Suprapubic skin (tissue), 4 donors: ENCODE measurements at places on chromosomes 3 and 15. TPM values are rescaled to one million over a fixed set of nuclear protein-coding genes. Genes with fewer than 3 reads are reported as not detected.

LRRC31 gene
- not detected for total RNA-seq

GRCh38 chr15:91872356-91873137, 19.0 kb downstream of the SLCO3A1 start:
- H3K4me1 ChIP-seq: peaks cover 34% of the 10 kb centered on the region
- no peaks in the 10 kb centered on the region for H3K36me3 ChIP-seq
- no peak for DNase-seq
- H3K27me3 ChIP-seq: no peaks in the 10 kb centered on the region

DNA sequence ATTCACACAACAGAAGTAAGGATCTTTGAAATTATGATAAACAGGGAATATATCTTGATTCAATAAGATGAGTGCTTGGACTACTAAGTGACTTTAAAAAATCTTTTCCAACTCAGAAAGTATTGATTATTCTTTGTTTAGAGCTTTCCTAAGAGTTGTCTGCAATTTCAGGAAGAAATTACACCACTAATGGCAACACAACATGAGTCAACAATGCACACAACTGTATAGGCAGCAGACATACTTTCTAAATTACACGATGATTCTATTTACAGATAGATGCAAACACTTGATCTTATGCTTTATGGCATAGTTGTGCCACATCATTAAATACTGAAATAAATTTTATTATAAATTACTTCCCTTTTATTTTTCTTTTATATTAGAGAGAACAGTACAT, 4.4 kb downstream of the NAA50 start:
- H3K4me1 ChIP-seq: peaks cover 71% of the 10 kb centered on the region
- DNase-seq: no peak
- H3K36me3 ChIP-seq: no peaks in the 10 kb centered on the region

RTP3 gene
- not detected for total RNA-seq

DNA sequence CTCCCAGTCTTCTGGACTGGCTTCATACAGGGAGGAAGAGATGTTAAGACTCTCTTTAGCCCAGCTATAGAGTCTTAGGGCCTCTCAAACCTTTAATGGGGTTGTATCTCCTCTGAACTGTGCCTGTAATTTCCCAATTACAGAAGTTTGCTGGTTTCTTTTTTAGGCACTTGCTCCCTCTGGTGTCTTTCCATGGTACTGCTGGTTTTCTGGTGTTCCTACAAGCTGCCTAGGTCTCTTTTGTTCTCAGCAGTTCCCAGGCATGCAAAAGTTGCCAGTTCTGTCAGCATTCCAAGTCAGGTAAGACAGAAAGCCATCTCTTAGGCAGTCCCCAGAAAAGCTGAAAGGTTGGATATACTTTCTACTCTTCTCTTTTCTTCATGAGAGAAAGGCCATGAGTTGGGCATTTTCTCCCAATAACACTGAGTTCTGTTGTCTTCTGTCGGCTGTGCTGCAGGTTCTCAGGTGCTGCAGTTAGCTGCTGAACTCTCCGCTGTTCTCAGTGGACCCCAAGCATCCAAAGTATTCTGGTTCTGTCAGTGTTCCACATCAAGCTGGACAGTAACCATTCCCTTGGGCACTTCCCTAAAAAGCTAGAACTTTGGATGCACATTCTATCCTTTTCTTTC, 54.4 kb upstream of the EHHADH start:
- no peak for DNase-seq
- H3K4me1 ChIP-seq: no peaks in the 10 kb centered on the region
- H3K27me3 ChIP-seq: no peaks in the 10 kb centered on the region

AMT gene
- total RNA-seq: 2.2 TPM

GRCh38 chr3:62527474-62527873, 154.1 kb upstream of the FEZF2 start:
- no peaks in the 10 kb centered on the region for H3K36me3 ChIP-seq
- H3K27me3 ChIP-seq: no peaks in the 10 kb centered on the region
- no peaks in the 10 kb centered on the region for H3K4me1 ChIP-seq
- H3K27ac ChIP-seq: no peak overlapping the region
- DNase-seq: no peak

ATP6V1A gene
- 59.5 TPM for total RNA-seq

SEMA6D gene
- total RNA-seq: 6.3 TPM

GRCh38 chr15:55707951-55708350, 35.0 kb downstream of the PRTG start:
- no peak overlapping the region for H3K27ac ChIP-seq
- no peaks in the 10 kb centered on the region for H3K27me3 ChIP-seq
- no peaks in the 10 kb centered on the region for H3K4me1 ChIP-seq
- DNase-seq: no peak
- H3K36me3 ChIP-seq: no peaks in the 10 kb centered on the region

DNA sequence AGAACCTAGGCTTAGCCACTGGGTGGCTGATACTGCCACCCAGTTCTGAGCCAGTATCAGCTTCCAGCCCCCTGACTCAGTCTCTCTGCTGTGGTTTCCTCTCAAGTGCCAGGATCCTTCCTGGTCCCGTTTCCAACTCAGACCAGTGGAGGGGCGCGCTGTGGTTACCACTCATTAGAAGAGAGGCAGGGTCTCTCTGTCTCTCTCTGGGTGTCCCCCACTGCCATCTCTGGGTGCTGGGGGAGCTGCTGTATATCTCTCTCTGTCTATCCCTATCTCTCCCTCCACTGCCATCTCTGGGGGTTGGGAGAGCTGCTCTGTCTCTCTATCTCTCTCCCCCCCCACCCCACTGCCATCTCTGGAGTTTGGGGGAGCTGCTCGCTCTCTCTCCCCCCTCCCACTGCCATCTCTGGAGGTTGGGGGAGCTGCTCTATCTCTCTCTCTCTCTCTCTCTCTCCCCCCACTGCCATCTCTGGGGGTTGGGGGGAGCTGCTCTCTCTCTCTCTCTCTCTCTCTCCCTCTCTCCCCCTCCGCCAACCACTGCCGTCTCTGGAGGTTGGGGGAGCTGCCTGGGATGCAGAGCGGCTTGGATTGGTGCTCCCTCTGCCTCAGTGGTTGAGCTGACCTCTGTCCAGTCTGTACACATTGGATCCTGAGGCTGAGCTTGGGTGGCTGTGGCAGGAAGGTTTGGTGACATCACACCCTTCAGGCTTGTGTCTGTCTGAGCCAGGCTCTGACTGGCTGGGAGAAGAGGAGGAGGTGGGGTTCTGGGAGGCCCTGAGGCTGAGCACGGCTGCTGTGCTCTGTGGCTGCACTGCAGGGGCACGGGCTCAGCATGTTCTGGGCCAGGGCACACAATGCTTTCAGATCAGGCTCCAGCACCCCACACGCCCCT, 98.9 kb downstream of the APBA2 start:
- no peak overlapping the region for H3K27ac ChIP-seq
- H3K4me1 ChIP-seq: peaks cover 3% of the 10 kb centered on the region
- no peak for DNase-seq

FOXB1 gene
- not detected for total RNA-seq

GRCh38 chr3:179292450-179292849, 30.4 kb upstream of the ZNF639 start:
- H3K27ac ChIP-seq: no peak overlapping the region
- H3K36me3 ChIP-seq: no peaks in the 10 kb centered on the region
- no peak overlapping the region for H3K4me3 ChIP-seq
- DNase-seq: no peak

GRCh38 chr15:100931143-100931890, 12.2 kb downstream of the LRRK1 start:
- no peak for DNase-seq
- peaks cover 21% of the 10 kb centered on the region for H3K4me1 ChIP-seq
- no peak overlapping the region for H3K27ac ChIP-seq
- H3K36me3 ChIP-seq: peaks cover 4% of the 10 kb centered on the region

DNA sequence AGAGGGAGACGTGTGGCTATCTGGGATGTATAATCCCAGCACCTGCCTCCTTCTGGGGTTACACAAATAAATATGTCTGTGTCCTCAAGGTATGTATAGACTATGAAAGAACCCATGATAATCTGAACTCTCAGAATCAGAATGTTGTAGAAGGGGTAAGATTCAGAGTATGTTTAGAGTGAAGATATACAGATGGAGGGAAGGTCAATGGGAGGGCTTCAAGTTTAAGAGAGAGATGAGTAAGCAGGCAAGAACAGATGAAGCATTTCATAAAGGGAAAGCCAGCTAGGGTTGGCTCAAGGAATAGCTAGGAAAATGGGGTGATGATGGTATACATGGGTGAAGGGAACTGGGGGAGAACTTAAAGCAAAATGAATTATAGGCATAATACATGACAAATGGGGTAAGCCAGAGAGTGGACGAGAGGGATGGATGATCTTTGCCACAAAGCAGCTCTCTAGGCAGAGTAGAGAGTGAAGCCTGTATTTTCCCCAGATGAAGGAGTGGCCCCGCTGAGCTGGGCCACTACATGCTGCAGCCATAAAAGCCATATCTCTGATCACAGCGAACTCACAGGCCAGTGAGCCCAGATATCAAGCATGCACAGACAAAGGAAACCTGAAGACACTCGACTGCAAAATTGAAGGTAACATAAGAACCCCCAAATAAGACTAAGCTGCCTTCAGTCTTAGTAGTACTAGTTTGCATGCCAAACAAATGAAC, 15.9 kb upstream of the ZBTB38 start:
- no peak overlapping the region for H3K4me3 ChIP-seq
- no peak overlapping the region for H3K27ac ChIP-seq
- H3K36me3 ChIP-seq: no peaks in the 10 kb centered on the region
- no peaks in the 10 kb centered on the region for H3K4me1 ChIP-seq

ACAD9 gene
- total RNA-seq: 131 TPM

- no peaks in the 10 kb centered on the region for H3K27me3 ChIP-seq
- DNase-seq: no peak
- no peaks in the 10 kb centered on the region for H3K4me1 ChIP-seq
- no peak overlapping the region for H3K4me3 ChIP-seq
- no peak overlapping the region for H3K27ac ChIP-seq
Observed at GRCh38 chr15:80431635-80432344, 27.6 kb downstream of the ARNT2 start.

EFHB gene
- total RNA-seq: 0.89 TPM

- H3K4me1 ChIP-seq: peaks cover 4% of the 10 kb centered on the region
- no peaks in the 10 kb centered on the region for H3K36me3 ChIP-seq
- no peak overlapping the region for H3K4me3 ChIP-seq
- no peak overlapping the region for H3K27ac ChIP-seq
- no peak for DNase-seq
Observed at GRCh38 chr3:70703305-70704102, 391.1 kb upstream of the MDFIC2 start.

GRCh38 chr3:51371943-51372557, 13.0 kb upstream of the MANF start:
- no peak overlapping the region for H3K4me3 ChIP-seq
- H3K27ac ChIP-seq: no peak overlapping the region
- DNase-seq: peak; percentile 38
- H3K36me3 ChIP-seq: no peaks in the 10 kb centered on the region
- no peaks in the 10 kb centered on the region for H3K27me3 ChIP-seq
- H3K4me1 ChIP-seq: no peaks in the 10 kb centered on the region

P2RY13 gene
- total RNA-seq: 0.53 TPM

- no peaks in the 10 kb centered on the region for H3K27me3 ChIP-seq
- H3K4me3 ChIP-seq: no peak overlapping the region
Observed at GRCh38 chr3:164779816-164780215, 298.5 kb downstream of the SI start.

DNA sequence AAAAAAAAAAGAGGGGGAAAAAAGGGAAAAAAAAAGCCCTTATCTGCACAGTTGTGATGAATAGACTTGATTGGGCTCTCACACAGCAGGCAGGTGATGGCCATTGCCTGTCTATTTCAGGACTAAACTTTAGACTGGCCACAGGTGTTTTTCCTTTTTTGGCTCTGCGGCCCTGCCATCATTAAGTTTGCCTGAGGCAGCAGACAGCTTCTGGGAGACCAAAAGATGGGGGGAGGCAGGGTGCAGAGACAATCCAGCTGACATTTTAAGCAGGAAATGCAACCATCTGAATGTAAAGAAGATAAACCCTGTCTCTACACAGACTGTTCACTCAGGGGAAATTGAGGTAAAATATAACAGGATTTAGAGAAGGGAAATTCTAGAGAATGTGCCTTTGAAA, 295.0 kb upstream of the KCNH8 start:
- H3K27me3 ChIP-seq: no peaks in the 10 kb centered on the region
- no peak overlapping the region for H3K27ac ChIP-seq
- no peaks in the 10 kb centered on the region for H3K36me3 ChIP-seq
- DNase-seq: no peak
- no peak overlapping the region for H3K4me3 ChIP-seq

KLHL6 gene
- 0.23 TPM for total RNA-seq

GRCh38 chr3:119551598-119551997, 7.8 kb downstream of the CD80 start:
- H3K4me1 ChIP-seq: no peaks in the 10 kb centered on the region
- H3K27ac ChIP-seq: no peak overlapping the region
- no peaks in the 10 kb centered on the region for H3K36me3 ChIP-seq
- no peaks in the 10 kb centered on the region for H3K27me3 ChIP-seq

GRCh38 chr3:9020426-9020825, 57.2 kb upstream of the RAD18 start:
- H3K4me3 ChIP-seq: no peak overlapping the region
- peaks cover 20% of the 10 kb centered on the region for H3K36me3 ChIP-seq
- no peaks in the 10 kb centered on the region for H3K27me3 ChIP-seq

GPR27 gene
- 3.7 TPM for total RNA-seq

GRCh38 chr3:52374173-52374572, 58.1 kb downstream of the DNAH1 start:
- H3K4me1 ChIP-seq: no peaks in the 10 kb centered on the region
- peaks cover 13% of the 10 kb centered on the region for H3K36me3 ChIP-seq
- no peak overlapping the region for H3K4me3 ChIP-seq
- H3K27me3 ChIP-seq: no peaks in the 10 kb centered on the region
- no peak overlapping the region for H3K27ac ChIP-seq

TATDN2 gene
- 25.6 TPM for total RNA-seq

CHST14 gene
- total RNA-seq: 13.6 TPM

DNA sequence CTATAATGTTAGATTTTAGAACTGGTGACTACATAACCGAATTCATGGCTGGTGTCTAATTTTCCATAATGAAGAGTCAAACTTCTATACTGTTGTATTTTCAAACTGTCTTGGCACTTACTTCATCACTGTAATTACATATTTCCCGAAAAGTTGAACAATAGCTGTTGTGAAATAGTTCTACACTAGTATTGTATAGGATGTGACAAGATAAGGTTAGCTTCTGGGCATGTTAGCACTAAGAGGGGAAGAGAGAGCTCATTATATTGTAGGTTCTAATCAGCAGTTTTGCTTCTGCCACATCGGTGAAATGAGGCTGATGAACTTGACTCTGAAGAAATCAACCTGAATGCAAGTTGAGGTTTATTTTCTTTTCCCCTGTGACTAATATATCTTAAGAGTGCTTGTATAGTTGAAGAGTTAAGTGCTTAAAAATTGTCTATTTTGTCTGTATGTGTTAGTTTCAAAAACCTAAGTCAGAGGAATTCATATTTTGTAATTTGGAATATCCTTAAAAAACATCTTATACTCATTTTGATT, 8.9 kb downstream of the GYG1 start:
- no peaks in the 10 kb centered on the region for H3K27me3 ChIP-seq
- DNase-seq: no peak
- peaks cover 24% of the 10 kb centered on the region for H3K36me3 ChIP-seq
- peaks cover 7% of the 10 kb centered on the region for H3K4me1 ChIP-seq
- H3K27ac ChIP-seq: no peak overlapping the region

SERINC4 gene
- not detected for total RNA-seq

BFSP2 gene
- total RNA-seq: not detected

- H3K4me1 ChIP-seq: no peaks in the 10 kb centered on the region
- no peak overlapping the region for H3K4me3 ChIP-seq
- no peak overlapping the region for H3K27ac ChIP-seq
- no peaks in the 10 kb centered on the region for H3K27me3 ChIP-seq
- DNase-seq: no peak
Observed at GRCh38 chr3:9098716-9099675, 135.7 kb upstream of the RAD18 start.

- H3K27me3 ChIP-seq: no peaks in the 10 kb centered on the region
- DNase-seq: no peak
- H3K27ac ChIP-seq: no peak overlapping the region
- peaks cover 89% of the 10 kb centered on the region for H3K36me3 ChIP-seq
Observed at GRCh38 chr15:42215913-42216829, 8.1 kb upstream of the VPS39 start.
